ENCODE measurements at places on chromosomes 16 and 17.

GRCh38 chr17:8141045-8141444, 11.2 kb downstream of the PER1 start:
- DNase-seq: no peak

DNA sequence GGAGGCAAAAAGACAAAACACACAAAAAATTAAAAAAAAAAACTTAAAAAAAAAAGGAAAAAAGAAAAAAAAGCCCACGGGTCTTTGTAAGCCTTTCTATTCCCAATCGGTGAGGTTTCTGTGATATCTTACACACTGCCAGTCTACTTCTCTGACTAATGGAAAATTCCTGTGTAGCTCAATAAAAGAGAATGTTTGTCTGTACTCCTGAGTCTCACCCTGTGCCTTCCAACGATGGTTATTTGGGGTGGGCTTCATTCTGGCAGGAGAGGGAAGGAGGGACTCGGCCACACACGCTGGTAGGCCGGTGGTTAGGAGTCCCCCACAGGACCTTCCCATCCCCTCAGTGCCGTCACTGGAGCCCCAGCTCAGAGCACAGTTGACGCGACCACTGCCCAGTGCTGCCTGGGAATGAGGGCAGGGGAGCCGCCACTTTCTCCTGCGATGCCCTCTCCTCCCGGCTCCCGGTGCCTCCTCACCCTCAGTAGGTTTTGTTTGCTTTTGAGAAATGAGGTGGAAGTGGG, 68.0 kb downstream of the AMFR start:
- no peak for DNase-seq

GRCh38 chr17:82519971-82520903, 705 bp downstream of the FOXK2 start:
- peak; percentile 8 for DNase-seq

DNA sequence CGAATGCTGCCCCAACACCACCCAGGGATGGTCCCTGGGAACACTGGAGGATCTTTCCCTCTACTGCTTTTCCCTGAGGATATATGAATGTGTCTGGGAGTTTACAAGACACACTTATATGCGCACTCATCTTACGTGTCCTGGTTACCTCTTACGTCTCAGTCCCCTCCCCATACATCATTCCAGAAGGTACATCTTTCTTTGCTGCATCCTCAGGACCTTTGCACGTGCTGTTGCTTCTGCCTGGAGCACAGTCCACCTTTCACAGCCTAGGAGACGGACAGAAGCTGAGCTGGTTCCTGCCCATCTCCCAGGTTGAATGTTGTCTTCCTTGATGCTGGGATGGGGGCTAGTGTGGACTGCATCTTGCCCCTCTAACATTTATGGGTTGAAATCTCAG, 153.0 kb upstream of the FOXF1 start:
- DNase-seq: no peak

DNA sequence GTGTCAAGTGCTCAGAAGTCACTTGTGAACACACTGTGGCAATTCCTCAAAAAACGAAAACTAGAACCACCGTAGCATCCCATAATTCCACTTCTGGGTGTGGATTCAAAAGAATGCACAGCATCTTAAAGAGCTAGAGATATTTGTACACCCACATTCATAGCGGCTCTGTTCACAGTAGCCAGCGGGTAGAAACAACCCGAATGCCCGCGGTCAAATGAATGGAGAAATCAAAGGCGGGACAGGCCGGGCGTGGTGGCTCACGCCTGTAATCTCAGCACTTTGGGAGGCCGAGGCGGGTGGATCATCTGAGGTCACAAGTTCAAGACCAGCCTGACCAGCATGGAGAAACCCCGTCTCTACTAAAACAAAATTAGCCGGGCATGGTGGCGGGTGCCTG, 337.5 kb downstream of the SEC14L1 start:
- no peak for DNase-seq

DNA sequence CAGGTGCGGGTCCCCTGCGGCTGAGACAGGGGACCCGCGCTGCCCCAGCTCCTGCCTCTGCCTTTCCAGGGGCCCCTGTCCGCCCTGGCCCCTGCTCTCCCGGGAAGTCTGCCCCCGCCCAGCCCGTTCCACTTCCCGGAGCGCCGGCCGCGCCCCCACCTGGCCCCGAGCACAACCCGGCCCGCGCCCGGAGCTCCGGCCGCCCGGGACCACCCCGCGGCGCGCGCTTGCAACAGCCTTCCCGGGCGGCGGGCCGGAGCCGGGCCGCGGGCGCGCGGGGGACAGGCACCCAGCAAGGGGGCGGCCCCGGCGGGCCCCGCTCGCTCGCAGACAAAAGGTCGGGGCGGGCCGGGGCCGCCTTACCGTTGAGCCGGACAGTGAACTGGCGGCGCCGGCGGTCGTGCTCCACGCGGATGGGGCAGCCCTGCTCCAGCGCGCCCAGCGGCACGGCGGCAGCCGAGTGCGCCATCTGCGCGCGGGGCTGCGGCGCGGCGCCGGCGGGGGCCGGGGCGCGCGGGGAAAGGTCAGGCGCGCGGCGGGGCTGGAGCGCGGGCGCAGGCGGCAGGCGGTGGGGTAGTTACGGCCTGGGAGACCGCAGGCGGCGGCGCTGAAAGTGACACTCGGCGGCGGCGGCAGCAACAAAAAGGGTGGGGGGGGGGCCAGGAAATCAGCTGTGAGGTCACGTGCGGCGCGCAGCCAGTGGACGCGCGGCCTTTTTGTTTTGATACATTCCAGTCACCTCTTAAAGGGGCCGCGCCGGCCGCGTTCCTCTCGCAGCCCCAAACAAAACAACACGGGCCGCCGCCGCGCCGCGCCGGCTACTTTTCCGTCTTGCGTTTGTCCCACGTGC, at the start of gene NATD1:
Gene NATD1, minus strand, starts transcription at position 615 of the 850 bp plus-strand sequence. Its CDS starts 146 bp downstream, at position 469.
- DNase-seq: peak; percentile 71

- DNase-seq: no peak
Measured at GRCh38 chr16:65054457-65054856, 67.4 kb downstream of the CDH11 start.

GRCh38 chr17:51036084-51036483, 84.6 kb downstream of the SPAG9 start:
- DNase-seq: no peak

DNA sequence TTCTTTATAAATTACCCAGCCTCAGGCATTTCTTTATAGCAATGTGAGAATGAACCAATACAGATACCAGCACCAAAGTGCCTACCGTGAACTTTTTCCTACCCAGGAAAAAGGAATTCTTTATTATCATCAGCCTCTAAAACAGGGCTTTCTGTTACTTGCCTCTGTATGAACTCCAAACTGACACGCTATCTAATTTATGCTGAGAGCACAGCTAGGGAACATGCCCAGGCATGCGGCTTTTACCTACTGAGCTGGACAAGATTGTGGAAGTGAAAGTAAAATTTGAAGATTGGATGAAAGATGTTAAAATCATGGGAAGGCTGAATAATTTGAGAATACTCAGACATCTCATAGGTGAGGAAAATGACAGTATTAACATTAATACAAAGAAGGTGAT, 24.4 kb upstream of the ADCY9 start:
- DNase-seq: no peak

GRCh38 chr16:78122774-78123315, 23.4 kb downstream of the WWOX start:
- no peak for DNase-seq

- no peak for DNase-seq
Measured at GRCh38 chr17:44362949-44363612, 572 bp downstream of the FAM171A2 start.

DNA sequence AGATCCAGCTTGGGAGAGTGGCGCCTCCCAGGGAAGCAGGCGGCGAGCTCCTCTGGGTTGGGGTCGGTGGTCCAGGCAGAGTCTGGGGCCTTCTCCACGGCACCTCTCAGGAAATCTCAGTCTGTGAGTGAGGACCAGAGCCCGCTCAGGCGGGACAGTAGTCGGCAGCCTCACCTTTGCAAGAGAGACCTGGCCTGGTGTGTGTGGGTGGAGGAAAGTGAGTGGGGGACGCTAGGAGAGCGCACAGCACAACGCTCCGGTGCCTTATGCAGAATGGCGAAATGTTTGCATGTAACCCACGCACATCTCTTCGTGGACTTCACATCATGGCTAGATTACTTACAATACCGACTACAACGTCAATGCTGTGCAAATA, 2.2 kb downstream of the AHSP start:
- no peak for DNase-seq

All from activated T-helper 1 cell treated with anti-CD3 and anti-CD28 coated beads, Interleukin-2, amount 50 U/mL, for 16 hours (primary cell).